ENCODE measurements at places on chromosomes 5 and 9.
A peak's percentile ranks its signal among the peaks of the same experiment; 100 is the strongest.

DNA sequence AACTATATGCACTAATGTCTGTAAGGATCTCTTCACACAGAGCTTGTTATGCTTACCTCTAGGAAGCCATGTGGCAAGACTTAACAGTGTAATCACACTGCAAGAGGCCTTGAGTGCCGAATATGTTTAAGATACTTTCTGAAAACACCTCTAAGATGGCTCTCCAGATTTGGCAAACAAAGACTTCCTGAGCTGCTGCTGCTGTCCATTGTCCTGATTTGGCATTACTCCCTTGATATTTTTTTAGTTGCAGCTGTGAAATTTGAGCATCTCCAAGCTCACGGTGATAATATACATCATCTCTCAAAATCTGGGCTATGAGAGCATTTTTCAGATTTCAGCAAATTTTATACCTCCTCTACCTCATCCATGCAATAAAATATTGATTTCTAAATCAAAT is 384.5 kb upstream of the CDH6 start:
- DNase-seq: no peak

- no peak for DNase-seq
Observed at GRCh38 chr5:168908207-168908606, 329.0 kb upstream of the PANK3 start.

DNA sequence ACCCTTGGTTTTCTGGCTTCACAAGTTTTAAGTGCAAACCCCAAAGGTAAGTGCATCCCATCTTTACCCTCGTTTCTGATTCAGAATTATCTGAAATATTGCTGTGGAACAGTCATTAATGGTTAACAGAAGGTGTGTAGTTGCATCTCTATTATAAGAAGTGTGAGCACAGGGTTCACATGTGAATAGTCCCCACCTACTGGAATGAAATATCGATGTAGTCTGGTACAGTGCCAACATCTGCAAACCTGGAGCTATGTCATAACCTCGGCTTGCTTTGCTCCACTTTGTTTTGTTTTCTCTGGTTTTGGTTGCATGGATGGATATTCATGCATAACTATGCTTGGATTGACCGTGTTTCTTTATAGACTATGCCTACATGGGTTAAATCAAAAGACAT is 12.6 kb downstream of the HTR4 start:
- DNase-seq: no peak

DNA sequence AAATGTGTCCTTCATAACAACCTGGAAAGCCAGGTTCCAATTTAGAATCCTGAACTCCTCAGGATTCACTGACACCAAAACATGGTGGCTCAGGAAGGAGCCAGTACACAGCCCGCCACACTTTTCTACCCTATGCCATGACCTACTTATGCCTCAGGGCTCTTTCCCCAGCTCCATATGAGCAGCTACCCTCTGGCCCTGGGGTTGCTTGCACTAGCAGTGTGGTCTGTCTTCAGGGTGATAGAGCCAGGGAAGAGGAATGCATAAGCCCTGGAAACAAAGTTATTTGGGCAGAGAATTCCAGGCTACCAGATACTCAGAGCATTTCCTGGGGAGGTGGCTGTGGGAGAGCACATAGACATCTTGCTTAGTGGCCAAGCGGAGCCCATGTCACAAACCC is 15.0 kb upstream of the ECM2 start:
- DNase-seq: no peak

DNA sequence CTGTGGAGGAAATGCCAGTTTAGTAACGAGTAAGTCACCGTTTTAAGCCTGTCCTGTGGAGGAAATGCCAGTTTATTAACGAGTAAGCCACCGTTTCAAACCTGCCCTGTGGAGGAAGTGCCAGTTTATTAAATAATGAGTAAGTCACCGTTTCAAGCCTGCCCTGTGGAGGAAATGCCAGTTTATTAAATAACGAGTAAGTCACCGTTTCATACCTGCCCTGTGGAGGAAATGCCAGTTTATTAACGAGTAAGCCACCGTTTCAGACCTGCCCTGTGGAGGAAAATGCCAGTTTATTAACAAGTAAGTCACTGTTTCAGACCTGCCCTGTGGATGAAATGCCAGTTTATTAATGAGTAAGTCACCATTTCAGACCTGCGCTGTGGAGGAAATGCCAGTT is 18.9 kb upstream of the PDCD6 start:
- no peak for DNase-seq

DNA sequence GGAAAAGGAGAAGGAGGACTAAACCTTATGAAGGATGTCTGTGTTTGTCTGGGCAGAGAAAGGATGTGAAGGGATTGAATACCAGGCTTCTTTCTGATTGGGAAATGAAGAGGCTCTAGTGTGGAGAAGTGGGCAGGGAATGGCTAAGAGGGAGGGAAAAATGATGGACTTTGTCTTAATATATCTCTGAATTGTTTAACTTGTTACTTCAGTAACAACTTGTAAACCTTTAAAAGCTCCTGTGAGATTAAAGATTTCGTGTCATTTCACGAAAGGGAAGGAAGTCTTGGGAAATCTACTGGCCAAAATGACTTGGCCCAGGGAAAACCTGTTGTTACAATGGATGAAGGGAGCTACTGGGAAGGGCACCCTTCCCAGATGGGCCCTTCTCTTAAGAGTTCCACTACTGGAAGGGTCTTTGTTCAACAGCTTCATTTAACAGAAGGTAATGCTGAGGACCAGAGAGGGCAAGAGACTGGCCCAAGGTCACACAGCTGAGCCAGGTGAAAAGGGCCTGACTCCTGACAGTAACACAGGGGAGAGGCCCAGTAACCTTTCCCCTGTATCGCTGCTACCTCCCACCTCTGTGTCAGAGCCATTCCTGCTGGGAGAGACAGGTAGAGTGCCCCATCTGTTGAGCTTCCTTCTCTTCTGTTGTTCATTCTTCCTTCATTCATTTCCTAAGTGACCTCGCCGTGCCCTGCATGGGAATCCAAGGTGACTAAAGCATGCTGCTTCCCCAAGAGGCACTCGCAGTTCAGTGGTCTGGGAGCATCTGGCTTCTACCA is 5.1 kb upstream of the TCOF1 start:
- DNase-seq: no peak

DNA sequence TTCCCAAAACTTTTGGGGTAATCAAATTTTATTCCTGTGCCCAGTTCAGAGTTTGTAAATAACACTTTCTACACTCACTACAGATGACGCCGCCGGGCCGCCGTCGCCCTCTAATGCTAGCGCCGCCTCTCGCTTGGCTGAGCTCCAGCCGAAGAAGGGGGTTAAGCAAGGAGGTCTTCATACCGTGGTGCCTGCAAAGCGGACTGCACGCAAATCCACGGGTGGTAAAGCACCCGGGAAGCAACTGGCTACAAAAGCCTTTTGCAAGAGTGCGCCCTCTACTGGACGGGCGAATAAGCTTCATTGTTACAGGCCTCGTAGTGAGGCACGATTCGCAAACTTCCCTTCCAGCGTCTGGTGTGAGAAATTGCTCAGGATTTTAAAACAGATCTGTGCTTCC is 280.4 kb downstream of the MEF2C start:
- DNase-seq: peak; percentile 15

DNA sequence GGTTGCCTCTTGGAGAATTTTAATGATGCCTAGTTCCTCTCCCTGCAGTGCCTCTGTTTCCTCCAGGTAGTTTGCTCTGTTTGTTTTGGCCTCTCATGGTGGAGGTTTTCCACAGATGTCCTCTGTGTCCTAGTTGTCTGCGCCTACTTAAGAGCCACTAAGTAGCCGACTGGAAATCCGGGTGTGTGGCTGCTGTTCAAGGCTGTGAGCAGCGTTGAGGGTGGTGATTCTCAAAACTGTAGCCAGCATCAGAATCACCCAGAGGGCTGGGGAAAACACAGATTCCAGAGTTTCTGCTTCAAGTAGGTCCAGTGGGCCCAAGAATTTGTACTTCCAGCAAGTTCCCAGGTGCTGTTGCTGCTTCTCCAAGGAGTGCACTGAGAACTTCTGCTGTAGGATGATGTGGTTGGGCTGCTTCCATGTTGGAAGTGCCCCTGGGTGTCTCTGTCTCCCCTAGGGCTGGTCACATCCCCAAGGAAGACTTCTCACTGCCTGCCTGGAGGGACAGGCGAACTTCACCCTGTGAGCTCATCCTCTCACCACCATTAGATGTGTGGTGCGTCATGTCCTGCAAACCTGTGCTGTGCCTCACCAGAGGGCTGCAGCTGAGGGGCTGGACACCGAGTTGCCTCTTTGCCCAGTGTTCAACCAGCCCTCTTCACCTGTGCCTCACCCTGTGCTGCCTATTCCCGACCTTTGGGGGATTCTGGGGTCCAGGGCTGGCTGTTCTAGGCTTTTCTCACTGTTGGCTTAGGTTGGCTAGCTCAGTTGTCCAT is 34.8 kb downstream of the SECISBP2 start:
- no peak for DNase-seq

DNA sequence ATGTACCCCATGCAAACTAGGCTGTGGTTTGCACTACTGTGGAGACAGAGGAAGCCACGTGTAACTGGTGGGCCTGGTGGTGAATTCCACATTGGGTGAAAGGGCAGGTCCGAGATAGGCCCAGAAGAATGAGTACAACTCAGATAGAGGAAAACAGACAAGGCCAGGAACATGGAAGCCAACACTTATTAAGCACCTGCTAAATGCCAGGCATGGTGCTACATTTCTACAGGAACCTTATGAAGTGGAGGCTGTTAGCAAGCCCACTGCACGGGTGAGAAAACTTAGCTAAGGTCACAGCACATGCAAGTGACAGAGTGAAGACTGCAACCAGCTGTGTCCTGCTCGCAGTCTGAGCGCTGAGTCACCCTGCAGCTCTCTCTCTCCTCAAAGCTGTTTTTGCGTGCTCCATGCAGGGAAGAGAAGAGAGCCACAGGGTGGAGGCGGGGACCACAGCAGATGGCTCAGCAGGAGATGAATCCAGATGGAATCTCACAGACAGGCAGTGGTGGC is 65.5 kb upstream of the SPTLC1 start:
- no peak for DNase-seq

DNA sequence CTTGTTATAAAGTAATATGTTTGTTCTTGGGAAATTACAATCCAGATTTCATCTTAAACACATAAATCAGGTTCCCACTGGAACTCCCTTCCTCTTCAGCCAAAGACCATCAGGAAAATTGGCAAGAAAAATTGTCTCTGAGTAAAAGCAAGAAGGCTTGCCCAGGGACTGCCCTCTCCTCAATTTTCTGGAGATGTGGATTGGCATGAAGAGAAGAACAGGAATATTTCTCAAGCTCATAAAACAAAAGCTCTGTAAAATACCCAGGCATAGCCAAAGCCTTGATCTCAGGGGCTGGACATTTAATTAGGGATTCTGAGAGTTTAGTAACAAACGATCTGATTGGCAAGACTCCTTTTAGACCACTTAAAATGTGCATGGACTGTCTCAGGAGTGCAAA is 223.4 kb downstream of the ZNF608 start:
- no peak for DNase-seq

- no peak for DNase-seq
Observed at GRCh38 chr5:30849931-30850710, 343.4 kb upstream of the CDH6 start.

DNA sequence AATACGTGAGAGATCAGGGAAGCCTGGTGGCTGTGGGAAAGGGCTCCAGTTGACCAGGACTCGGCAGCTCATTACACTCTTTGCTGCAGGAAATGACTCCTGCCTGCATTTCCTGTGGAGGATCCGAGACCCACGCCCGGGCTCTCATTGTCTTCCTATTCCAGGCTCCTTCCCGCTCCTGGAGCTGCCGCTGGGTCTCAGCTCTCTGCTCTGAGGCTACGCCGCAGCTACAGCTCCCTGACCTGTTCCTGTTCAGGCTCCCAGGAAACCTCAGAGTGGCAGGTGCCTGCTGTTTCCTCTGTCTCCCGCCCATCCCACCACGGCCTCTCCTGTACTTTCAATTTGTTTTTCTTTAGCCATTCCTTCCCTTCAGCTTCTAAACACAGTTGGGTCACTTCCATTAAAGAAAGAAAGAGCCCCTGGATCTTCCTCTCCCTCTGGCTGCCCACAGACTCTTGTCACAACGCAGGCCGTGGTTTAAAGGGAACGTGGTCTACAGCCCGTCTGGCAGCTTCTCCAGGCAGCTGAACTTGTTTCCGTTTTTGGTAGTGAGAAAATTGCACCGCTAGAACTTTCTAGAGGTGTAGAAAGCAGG is 71.5 kb downstream of the IL6ST start:
- no peak for DNase-seq

GRCh38 chr9:70641631-70642030 is 227.2 kb upstream of the KLF9 start:
- DNase-seq: no peak

- DNase-seq: no peak
Observed at GRCh38 chr5:155914766-155915165, 412.2 kb upstream of the SGCD start.

Measured in NK-92 treated with Interleukin-12 subunit alpha and Interleukin-12 subunit beta, amount 100 ng/mL, for 24 hours (cell line).